ENCODE measurements at places on chromosomes 7 and 10. TPM values are rescaled to one million over a fixed set of nuclear protein-coding genes. Genes with fewer than 3 reads are reported as not detected.

- no peak for DNase-seq
Observed at GRCh38 chr10:62582101-62582705, 208.0 kb downstream of the ZNF365 start.

- no peak for DNase-seq
Observed at GRCh38 chr7:149457766-149458165, 3.1 kb downstream of the ZNF777 start.

GRCh38 chr10:22219308-22219707, 1.5 kb upstream of the EBLN1 start:
- no peak for DNase-seq

DNA sequence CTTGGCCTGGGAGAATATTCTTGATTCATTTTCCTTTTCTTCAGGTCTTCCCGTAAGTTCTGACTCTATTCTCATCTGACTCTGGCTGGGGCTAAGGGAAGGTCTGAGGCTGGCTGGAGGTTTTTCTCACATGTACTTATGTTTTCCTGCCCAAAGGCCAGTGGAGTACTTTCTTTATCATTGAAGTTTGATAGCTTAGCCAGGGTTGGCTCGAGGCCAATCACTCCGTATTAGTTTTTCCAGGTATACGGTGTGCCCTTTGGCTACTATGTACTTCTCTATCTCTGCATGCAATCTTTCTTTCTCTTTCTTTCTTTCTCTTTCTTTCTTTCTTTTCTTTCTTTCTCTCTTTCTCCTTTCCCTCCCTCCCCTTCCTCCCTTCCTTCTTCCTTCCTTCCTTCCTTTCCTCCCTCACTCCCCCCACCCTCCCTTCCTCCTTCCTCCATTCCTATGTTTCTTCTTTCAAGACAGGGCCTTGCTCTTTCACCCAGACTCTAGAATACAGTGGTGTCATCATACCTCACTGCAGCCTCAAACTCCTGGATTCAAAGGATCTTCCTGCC, 26.8 kb upstream of the VKORC1L1 start:
- DNase-seq, result no peak

DNA sequence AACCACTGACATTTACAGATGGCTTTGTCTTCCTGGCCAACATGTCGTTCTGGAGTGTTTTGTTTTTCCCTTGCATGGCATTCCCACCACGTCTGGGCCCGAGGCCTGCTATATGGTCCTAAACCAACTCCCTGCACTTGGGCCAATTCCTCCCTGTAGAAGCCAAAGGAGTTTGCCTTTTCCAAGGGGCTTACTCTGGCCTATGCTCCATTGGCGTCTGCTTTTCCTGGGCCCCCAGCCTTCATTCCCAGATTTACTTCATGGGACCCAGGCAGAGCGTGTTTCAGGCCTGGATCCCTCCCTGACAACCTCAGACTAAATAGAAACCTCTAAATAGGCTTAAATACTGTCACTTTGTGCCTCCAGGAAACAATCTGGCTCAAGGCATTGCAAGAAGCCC, 60.7 kb downstream of the MINDY4 start:
- DNase-seq, result no peak

The KCNH2 gene
- 2.3 TPM for total RNA-seq
